Immature natural killer cell (primary cell): ENCODE measurements at places on chromosomes 5 and 9.

DNA sequence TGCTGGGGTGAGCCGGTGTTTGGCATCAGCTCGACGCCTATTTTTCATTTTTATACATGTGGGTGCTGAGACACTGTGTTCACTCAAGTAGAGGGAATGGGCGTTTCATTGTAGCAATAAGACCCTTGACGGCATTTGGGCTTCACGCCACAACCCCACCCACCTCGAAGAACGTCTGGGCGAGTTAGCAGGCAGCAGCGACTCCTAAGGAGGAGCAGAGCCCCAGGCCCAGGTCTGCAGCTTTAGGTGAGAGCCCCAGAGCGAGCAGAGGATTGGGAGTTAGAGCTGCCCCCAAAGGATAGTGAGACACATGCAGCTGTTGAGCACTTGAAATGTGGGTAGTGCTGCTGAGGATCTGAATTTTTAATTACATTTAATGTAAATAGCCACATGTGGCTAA lies 1.6 kb upstream of the ZFP62 start:
- DNase-seq = no peak

- DNase-seq = no peak
Observed at GRCh38 chr9:18606846-18607245, 132.9 kb downstream of the ADAMTSL1 start.

- DNase-seq = no peak
Observed at GRCh38 chr9:124535846-124536245, 28.6 kb upstream of the NR5A1 start.

DNA sequence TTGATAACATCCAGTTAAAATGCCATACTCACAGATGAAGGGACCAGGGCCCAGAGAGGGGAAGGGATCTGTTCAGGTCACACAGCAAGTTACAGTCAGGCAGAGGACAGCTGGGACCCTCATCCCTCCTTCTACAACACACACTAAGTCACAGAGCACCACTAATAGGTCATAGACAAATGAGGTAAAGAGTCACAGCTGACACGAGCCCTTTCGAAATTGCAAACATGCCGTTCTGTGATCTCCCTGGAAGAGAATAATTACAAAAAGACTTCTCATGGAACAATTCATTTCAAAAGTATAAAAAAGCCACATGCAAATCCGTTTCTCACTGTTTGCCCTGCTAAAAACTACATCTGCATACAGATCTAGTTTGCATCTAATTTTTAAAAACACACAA lies 15.5 kb downstream of the IGFBPL1 start:
- DNase-seq = no peak

DNA sequence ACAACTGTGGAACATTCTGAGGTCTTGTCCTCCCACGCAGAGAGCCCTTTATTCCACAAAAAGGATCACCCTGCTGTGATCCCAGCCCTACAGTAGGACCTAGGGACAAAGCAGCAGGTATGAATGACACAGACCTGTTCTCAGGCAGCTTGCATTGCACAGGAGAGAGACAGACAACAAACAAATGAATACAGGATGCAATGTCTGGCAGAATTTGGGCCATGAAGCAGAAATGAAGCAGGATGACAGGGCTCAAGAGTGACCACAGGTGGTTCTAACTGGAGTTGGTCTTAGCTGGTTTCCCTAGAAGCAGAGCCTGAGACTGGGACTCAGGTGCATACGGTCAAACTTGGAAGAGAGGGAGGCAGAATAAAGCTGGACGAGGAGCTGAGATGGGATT lies 388.8 kb downstream of the CDK5RAP2 start:
- DNase-seq = no peak

- DNase-seq = no peak
Observed at GRCh38 chr5:163190283-163190682, 247.1 kb upstream of the CCNG1 start.

DNA sequence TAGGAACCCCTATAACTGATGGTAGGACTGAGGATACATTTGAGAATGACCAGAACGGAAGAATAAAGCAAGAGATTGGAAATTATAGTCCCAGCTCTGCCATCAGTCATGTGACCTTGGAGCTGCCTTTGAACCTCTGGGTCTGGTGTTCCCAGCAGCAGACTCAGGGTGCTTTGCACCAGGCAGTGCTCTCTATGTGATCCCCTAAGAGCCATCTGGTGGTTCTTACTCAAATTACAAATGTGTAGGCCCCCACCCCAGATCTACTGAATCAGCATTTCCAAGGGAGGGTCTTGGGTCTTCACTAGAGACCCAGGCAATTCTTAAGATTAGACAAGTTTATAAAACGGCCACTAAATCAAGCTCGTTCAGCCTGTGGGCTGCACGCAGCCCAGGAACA lies 40.2 kb upstream of the PRDM12 start:
- no peak for DNase-seq

DNA sequence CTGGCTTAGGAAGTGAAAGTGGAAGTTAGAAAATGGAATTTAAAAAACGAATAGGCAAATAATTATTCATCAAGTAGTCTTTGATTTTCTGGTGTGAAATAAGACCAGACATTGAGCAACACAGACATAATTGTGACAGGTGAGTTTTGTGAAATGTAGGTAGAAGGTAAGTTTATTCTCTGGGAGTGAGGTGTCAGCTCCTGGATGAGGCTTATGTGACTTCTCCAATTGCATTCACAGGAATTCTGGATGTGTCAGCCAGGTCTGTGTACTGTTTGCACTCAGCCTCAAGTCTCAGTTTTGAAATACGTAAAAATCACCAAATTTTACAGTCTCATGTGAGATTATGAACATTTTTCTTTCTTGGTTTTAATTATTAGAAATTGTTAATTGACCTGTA lies 537.6 kb downstream of the CETN3 start:
- no peak for DNase-seq

DNA sequence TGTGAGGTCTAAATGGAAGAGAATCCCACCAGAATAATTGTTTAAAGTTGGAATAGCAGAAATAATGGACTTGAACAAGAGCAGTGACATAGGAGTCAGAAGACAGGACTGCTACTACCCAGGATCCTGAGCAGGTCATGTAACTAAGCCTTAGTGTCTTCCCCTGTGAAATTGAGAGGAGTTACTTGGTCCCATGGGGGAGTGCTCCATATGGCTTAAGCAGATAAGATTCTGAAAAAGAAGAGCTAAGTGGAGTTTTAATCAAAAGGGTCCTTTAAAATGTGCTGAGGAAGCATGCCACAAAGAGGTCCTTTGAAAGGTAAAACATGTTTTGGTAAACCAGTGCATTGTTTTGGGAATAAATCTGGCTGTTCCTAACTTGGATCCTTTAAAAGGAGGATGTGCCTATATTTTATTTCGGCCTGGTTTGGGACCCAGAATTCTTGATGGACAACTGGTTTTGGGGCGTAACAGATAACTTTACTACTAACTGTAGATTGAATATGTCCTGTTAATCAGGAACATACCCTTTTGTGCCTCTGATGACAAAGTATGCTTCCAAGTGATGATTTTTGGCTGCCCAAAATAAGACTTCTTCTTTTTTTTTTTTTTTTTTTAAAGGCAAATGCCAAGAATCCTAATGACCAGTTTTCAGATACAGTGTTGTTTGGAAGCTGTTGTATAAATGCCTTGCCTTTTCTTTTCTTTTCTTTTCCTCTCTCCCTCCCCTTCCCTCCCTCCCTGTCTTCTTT lies 5.7 kb downstream of the RCL1 start:
- no peak for DNase-seq

GRCh38 chr9:92942688-92943616 lies 4.4 kb upstream of the FGD3 start:
- DNase-seq = no peak

GRCh38 chr5:73254642-73255041 lies 81.6 kb downstream of the TMEM174 start:
- DNase-seq = no peak

GRCh38 chr5:132873119-132873929 lies at the start of gene LEAP2:
TSS of gene LEAP2 (plus strand) at chr5:132873668. CDS start at chr5:132873695, 27 bp downstream.
- no peak for DNase-seq

DNA sequence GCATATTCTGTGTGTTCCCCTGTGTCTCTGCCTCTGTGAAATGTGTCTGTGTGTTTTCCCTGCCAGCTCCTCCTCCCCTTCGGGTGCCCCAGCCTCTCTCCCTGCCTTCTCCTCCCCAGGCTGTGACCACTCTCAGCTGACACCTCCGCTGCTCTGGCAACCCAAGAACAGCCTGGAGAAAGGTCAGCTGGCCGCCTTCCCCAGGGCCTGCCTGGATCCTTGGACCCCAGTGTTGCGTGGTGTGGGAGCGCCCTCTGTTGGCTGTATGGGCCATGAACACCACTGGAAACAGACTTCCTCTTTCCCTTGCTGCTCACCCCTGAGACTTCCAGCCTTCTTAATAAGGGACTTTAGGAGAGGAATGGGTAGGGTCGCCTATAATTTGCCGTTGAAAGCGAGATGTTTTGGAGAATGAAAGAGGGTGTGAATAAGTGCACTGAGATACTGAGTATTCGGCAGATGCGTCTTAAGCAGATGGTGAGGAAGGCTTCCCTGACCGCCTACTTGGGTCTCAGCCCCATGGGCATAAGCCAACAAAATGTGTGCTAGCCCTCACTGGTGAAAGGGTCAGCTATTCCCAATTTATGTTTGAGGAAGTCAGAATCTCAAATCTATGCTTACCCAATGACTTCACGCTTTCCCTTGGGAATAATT lies 114.9 kb upstream of the TRIM32 start:
- DNase-seq = no peak

- no peak for DNase-seq
Observed at GRCh38 chr9:72038408-72038807, 22.0 kb downstream of the C9orf57 start.

- DNase-seq = no peak
Observed at GRCh38 chr5:144712090-144712489, 541.4 kb downstream of the KCTD16 start.

DNA sequence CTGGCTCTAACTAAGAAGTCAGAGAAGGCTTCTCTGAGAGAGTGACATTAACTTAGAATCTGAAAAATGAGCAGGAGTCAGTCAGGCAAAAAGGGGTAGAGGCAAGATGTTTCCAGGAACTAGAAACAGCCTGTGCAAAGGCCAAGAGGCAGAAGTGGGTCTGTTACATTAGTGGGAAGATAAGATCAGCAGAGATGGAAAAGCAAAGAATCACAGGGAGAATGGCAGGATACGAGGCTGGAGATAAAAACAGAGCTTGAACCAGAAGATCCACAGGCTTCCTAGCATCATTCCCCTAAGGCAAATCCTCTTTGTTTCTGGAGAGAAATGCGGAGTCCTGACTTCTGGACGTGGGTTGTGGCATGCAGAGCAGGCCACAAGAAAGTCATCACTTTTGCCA lies 27.4 kb downstream of the ASTN2 start:
- DNase-seq = no peak

GRCh38 chr9:35051069-35051967 lies 21.1 kb downstream of the VCP start:
- DNase-seq = no peak

DNA sequence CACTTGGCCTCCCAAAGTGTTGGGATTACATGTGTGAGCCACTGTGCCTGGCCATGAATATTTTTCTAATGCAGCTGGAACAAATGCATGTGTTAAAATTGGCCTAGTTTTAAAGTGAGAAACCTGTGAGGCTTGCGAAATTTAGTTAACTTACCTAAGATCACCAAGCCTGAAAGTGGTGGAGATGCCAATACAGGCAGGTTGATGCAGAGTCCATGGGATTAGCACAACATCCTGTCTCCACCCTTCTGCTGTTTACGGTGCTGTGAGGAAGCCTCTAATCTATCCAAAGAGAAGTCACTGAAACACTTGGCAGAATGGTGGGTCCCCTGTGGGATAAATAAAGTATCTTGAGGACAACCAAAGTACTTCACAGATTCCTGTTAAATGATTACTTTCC lies 98.2 kb downstream of the PCSK5 start:
- DNase-seq = no peak

GRCh38 chr9:130930132-130930803 lies 8.8 kb downstream of the FIBCD1 start:
- no peak for DNase-seq

GRCh38 chr9:87379300-87379699 lies 118.4 kb upstream of the DAPK1 start:
- no peak for DNase-seq

GRCh38 chr9:35079041-35079425 lies 709 bp downstream of the FANCG start:
- no peak for DNase-seq

- DNase-seq = no peak
Observed at GRCh38 chr5:176844706-176845391, 34.5 kb downstream of the UNC5A start.

DNA sequence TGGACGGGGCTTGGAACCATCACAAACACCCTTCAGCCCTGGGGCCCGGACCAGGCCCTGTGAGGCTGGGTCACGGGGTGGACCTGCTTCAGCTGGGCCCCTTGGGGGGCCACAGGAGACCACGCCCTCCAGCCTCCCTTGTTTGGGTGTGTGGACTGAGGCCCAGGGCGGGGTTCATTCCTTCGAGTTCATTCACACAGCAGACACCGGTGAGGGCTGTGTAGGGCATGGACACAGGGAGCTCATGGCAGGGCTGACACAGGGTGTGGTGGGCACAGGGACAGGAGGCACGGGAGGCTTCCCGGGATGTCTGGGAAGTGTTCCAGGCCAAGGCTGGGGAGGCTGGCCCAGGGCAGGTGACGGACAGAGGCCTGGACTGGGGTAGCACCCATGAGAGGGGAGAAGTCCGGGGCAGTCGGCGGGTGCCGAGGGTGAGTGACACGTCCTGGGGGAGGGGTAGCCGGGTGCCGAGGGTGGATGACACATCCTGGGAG lies 8.9 kb downstream of the DNLZ start:
- no peak for DNase-seq

- no peak for DNase-seq
Observed at GRCh38 chr9:28456861-28457260, 883.6 kb upstream of the C9orf72 start.

DNA sequence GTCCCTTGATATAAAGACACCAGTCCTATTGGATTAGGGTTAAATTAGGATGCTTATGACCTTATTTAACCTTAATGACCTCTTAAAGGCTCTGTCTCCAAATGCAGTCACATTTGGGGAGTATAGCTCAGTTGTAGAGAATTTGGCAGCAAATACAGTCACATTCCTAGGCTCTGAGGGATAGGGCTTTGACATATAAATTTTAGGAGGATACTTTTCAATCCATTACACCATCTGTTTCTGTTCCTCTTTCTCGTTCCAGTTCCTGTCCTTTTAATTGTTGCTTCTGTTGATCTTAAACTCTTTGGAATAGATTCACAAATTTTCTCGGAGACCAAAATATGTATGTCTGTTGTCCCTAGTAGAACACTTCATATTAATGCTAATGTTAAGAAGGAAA lies 390.0 kb upstream of the PCSK5 start:
- no peak for DNase-seq

DNA sequence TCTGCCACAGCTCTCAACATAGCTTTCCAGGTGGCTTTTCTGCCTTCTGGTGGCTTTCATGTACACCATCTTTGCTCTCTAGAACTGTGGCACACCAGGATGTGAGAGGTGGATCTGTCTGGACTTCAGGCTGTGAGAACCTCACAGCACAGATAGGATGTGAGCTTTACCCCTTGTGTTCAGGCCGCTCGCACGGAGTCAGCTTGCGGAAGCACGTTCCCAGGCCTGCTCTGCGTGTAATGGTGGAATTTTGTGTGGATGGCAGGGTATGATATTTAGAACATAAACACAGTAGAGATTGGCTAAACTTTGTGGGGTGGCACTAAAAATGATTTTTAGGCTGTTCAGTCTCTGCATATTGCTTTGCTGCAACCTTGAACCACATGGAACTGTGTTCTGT lies 250.5 kb downstream of the FANCC start:
- no peak for DNase-seq

- no peak for DNase-seq
Observed at GRCh38 chr5:143448518-143448917, 45.0 kb upstream of the NR3C1 start.
